ENCODE measurements at places on chromosomes 4 and X.

GRCh38 chrX:12304261-12304660, 166.0 kb downstream of the FRMPD4 start:
- no peak for DNase-seq

GRCh38 chr4:168536448-168536847, 39.6 kb downstream of the PALLD start:
- no peak for DNase-seq

DNA sequence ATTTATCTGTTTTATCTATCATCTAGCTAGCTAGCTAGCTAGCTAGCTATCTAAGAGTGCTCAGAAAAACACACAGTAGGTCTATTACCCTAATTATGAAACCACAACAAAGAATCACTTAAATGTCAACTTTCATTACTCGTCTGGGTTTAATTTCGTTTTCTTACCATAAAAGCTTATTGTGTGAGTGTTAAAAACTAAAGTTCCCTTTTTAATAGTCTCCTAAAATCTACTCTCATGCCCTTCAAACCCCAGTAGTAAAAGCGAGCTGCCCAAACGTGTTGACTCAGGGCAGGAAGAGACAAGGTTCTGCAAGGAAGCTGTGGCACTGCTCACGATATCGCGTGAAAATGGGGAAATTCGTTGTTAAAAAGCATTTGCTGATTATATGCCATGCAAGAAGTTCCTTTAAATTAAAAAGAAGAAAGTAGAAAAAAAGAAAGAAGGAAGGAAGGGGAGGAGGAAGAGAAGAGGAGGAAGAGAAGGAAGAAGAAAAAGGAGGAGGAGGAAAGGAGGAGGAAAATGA, 595 bp downstream of the MBNL3 start:
- DNase-seq, result peak; percentile 42

- no peak for DNase-seq
Observed at GRCh38 chrX:41541386-41541785, 94.2 kb downstream of the NYX start.

- no peak for DNase-seq
Observed at GRCh38 chr4:53489279-53489889, 101.9 kb downstream of the LNX1 start.
